ENCODE measurements at places on chromosomes 7 and 10. TPM values are rescaled to one million over a fixed set of nuclear protein-coding genes. Genes with fewer than 3 reads are reported as not detected.

OR6V1 gene
- not detected for total RNA-seq

UTF1 gene
- not detected for total RNA-seq

ALDH18A1 gene
- 89.3 TPM for total RNA-seq

EPO gene
- total RNA-seq: not detected

GDF2 gene
- total RNA-seq: not detected

OPN4 gene
- total RNA-seq: not detected

CDK6 gene
- total RNA-seq: 66.4 TPM

STOX1 gene
- total RNA-seq: 0.23 TPM

ZNF736 gene
- 2.1 TPM for total RNA-seq

SPDYE18 gene
- not detected for total RNA-seq

SEMA3C gene
- 33.7 TPM for total RNA-seq

TAF5 gene
- total RNA-seq: 15.7 TPM

HYAL4 gene
- total RNA-seq: not detected

FUOM gene
- total RNA-seq: 31.5 TPM

PPP1R3C gene
- 3.1 TPM for total RNA-seq

CNPY1 gene
- total RNA-seq: not detected

BHLHA15 gene
- total RNA-seq: not detected

GPNMB gene
- total RNA-seq: 3.9 TPM
